ENCODE measurements at places on chromosomes 12 and 14.

- DNase-seq = no peak
These were observed 849 bp upstream of the PLD4 start for GRCh38 chr14:104923640-104924420.

DNA sequence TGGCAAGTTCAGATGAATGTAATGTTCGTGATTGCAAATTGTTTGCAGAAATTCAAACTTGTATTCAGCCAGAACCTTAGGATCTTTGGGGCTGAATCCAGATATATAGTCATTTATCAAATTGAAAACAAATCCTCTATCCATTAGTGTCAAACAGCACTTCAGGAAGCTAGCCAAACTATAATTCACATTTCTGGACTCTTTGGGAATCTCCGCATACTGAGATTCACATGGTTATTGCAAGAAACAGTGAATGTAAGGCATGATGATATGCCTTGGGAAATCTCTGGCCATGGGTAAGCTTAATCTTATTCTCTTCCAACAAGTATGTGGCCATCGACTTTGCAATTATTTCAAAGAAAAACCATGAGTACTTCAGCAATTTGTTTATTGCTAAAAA is 98.5 kb downstream of the KLHL28 start:
- no peak for DNase-seq

GRCh38 chr12:49801141-49802063 is 26.8 kb downstream of the NCKAP5L start:
- no peak for DNase-seq

DNA sequence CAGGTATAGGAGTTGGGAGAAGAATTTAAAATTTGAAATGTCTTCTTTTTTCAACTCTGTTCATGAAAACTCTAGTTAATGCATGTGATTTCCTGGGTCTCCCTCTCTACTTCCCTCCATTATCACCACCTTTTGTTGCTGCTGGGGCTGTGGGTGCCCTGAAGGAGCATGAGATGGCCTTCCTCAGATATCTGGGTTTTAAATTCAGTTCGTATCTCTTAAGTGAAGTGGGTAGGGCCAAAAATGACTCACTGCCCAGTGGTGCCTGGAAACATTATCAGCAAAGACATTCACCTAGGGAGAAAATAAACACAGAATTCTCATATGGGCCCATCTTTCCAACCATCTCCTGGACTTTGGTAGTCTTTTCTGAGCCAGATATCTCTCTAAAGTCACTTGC is 234.9 kb upstream of the PLEKHG7 start:
- no peak for DNase-seq

DNA sequence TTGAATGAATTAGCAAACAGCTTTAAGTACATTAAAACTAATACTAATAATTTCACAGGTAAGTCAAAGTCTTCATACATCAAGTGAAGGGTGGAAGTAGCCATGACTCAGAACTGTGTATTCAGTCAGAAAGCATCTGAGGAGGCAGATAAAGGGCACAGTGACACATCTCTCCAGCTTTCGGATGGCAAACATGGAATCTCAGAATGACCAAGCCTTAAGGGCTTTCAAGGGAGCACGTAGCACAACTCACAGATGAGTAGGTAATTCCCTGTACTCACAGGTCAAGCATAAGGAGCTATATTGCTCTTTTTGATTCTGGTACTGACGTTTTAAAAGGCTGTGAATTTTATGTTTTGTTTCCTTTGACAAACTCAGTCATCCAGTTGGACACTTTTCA is 56.0 kb downstream of the MDGA2 start:
- no peak for DNase-seq

DNA sequence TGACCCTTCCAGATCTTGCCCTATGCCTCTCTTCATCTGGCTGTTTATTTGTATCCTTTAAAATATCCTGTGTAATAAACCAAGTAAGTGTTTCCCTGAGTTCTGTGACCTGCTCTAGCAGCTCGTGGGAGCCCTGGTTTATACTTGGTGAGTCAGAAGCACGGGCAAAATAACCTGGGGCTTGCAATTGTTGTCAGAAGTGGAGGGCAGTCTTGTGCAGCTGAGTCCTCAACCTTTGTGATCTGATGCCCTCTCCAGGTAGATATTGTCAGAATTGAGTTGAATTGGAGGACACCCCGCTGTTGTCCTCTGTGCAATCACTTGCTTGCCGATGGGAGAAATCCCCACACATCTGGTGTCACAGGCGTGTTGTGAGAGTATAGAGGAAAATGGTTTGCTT is 62.5 kb upstream of the PRICKLE1 start:
- no peak for DNase-seq

DNA sequence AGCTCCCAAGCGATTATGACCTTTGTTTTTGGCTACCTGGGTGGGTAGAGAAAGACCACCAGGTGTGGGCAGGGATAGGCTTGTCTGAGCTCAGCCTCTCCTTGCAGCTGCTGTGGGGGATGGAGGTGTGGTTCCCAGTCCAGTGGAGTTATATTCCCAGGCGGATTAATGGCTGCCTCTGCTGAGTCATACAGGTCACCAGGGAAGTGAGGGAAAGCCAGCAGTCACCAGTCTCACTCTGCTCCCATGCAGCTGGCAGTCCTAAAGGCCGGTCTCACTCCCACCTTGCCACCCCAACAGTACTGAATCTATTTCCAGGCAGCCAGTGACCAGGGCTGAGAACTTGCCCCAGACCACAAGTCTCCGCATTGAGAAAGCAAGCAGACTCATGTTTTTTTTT is 399.2 kb downstream of the VRK1 start:
- no peak for DNase-seq

GRCh38 chr12:9948606-9949296 is 16.6 kb upstream of the CLEC2A start:
- no peak for DNase-seq

- DNase-seq = no peak
These were observed 22.9 kb upstream of the KTN1 start for GRCh38 chr14:55556929-55557623.

DNA sequence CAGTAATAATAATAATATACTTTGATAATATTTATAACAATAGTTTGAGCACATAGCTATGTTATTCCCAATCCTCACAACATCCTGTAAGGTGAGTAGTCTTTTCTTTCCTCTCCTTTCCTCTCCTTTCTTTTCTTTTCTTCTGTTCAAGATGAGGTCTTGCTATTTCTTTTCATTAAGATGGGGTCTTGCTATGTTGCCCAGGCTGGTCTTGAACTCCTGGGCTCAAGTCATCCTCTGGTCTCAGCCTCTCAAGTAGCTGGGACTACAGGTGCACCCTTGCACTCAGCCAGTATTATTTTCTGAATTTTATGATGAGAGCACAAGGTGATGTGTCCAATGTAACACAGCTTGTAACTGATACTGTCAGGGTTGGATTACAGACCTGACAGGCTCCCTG is 134.6 kb downstream of the OTOGL start:
- DNase-seq = no peak

- DNase-seq = no peak
These were observed 46.5 kb downstream of the NCOR2 start for GRCh38 chr12:124520907-124521306.

DNA sequence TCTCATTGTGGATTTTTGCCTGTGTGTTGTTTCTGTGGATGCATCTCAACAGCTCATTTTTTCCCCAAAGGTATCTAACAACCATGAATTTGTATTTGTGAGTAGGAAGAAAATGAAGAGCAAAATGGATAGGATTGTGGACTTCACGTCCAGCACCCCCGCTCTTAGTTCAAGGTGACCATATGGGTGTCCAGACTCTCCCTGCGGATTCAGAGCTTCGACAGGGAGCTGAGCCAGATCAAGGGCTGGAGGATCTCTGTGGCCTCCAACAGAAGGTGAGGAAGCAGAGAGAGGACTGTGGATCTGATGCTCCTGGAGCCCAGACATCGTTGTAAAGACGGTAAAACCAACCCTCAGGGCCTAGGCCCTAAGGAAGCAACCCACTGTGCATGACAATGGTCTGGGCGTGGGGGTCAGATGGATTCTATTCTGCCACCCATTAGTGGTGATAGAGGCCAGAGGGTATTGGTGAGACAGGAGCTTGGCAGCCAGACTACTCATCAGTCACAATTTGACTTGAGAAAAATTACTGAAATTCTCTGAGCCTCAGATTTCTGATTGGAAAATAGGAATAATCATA is 659.7 kb upstream of the TMEM132C start:
- no peak for DNase-seq

DNA sequence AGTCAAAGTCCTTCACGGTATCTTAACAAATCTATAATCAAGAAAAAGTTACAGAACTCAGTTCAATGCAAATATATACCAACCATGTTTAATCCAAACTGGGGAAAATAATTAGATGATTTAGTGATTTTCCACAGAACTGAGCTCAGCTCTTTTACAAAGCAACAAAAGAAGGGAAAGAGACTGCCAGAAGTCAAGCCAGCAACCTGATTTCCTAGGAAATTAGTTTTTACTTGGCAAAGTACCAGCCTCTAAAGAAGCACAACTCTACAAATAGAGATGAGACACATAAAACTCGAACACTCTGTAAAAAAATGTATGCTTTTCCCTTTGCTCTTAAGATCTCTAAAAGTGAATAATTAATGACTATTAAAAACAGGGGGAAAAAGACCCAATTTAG is 19.4 kb downstream of the NUMB start:
- DNase-seq = no peak

DNA sequence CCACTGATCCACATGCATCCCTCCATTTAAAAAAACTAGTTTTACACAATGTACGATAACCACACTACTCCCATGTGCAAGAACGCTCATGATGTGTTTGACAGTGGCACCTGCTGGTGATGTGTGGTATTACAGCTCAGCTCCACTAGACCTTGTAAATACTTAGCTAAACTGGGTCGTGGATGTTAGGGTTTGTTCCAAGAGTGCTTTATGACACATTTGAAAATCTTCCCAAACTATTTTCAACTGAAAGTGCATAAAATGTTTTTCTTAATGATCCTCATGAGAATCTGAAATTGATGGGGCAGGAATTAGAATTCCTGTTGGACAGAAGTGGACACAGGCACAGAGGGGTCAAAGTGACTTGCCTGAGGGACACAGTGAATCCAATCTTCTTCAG is 99.2 kb downstream of the SCARB1 start:
- DNase-seq = no peak

GRCh38 chr14:20624495-20625070 is 16.9 kb downstream of the OR6S1 start:
- no peak for DNase-seq

- DNase-seq = no peak
These were observed 253.4 kb downstream of the BTG1 start for GRCh38 chr12:91892081-91892855.

GRCh38 chr14:32078023-32078857 is 1.1 kb downstream of the ARHGAP5 start:
- DNase-seq = no peak

DNA sequence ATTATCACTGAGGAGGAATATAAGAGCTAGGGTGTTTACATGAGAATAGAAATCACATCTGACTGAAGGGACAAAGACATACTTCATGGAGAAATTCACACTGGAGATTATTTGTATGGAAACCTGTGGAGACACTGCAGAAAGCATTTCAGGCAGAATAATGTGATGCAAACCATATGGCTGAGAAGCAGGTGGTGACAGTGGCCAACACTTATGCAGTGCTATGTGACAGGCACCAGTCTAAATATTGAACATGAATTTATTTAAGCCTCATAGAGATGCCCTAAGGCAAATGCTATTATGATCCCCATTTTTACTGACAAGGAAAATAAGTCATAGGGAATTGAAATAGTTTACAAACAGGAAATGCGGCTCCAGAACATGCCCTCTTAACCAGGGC is 16.2 kb downstream of the ALG10B start:
- no peak for DNase-seq

DNA sequence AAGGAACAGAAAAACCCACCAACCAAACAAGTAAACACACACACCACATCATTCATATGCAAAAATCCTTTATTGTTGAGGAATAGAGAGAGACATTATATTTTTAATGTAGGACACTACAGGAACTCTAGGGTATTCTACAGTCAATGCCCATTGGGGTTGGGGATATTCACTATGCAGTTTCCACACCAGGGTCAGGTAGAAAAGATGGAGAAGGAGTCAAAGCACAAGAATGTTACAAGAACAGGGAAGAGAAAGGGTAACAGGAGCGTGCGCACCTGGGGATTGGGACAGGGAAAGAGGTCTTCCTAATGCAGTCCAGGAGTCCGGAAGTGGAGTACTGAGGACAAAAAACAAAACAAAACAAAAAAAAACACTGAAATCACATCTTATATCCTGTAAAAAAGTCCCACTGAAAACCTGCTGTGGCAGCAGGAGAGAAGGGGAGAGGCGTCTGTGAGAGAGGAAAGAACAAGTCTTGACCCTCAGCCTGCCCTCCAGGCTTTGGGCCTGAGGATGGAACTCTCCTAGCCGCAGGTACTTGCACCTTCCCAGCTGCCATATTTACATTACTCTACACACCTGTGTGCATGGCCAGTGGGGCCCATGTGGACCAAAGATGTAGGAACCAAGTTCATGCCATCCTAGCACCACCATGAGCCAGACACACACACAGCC is 3.7 kb upstream of the ZBTB39 start:
- DNase-seq = no peak

DNA sequence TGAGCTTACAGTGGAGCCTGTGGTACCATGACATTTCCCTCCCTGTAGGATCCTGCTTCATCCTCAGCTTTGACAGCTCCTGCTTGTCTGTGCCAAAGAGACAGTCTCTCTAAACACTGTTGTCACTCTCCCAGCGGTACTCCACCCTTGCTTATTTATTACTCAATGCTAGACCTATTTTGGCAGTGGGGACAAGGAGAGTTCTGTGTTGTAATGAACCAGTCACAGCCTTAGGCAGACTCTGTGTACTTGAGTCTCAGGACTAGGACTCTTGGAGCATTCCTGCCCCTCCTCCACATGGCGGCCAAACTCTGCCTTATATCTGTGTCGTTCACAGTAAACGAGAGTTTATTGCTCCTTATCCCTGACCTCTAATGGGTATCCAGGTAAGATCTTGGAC is 70.9 kb downstream of the PIK3C2G start:
- DNase-seq = no peak

GRCh38 chr14:24232645-24233537 is at the start of gene GMPR2:
GMPR2 (plus strand) TSS chr14:24232929; CDS start chr14:24233254, 325 bp downstream.
- no peak for DNase-seq

GRCh38 chr14:51789114-51789513 is 71.3 kb upstream of the GNG2 start:
- no peak for DNase-seq

DNA sequence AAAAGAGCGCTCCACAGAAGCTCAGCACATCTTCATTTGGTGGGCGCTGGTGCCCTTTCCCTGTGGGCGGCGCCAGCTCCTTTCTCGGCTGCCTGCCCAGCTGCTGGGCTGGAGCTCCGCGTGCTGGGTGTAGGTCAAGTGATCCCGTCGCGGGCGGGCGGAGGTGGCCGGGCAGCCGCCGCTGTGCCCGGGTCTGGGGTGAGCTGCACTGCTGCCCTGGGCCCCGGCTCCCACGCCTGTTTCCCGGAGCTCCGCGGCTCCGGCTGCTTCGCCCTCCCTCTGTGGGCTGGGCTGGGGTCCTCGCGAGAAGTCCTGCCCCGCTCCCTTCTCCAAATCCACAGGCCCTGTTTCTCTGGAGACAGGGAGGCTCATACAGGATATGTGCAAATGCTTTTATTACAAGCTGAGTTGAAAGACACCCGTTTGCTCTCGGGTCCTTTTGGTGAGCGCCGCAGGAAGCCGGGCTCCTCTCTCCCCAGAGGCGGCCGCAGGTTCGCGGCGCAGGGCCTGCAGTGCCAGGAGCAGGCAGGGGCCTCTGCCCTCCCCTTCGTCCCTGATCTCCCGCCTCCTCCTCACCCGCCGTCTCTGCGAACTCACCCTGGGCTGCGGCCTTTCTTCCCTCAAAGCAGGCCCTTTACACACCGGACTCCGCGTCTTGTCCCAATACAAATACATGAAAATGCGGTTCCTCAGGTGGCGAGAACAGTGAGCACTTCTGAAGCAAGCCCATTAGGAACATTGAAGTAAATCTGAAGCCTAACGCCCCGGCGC is 67.8 kb upstream of the CAPRIN2 start:
- DNase-seq = no peak

GRCh38 chr12:6829536-6830220 is 1.5 kb downstream of the P3H3 start:
- DNase-seq = no peak
